Tibial artery (tissue), 4 donors: ENCODE measurements at places on chromosomes 3 and 15.
A peak's percentile ranks its signal among the peaks of the same experiment; 100 is the strongest.

DNA sequence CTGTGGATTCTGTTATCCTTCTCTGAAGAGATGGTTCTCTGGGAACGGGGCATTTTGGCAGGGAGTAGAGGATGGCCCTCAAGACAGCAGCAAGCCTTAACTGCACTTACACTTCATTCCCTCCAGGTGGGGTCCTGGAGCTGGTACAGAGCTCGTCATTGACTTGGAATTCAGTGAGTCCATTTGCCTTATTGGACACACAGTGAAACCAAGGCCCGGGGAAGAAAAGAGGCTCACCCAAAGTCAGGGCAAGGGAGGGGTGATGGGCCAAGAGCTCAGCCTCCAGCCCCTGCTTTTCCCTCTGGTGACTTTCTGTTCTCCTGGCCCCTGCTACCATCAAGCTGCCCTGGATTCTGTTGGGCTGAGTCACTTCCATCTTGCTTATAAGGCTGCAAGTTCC is 125.6 kb downstream of the ETFA start:
- H3K27ac ChIP-seq: no peak overlapping the region
- H3K4me3 ChIP-seq: no peak overlapping the region
- DNase-seq: no peak
- H3K27me3 ChIP-seq: peaks cover 62% of the 10 kb centered on the region

DNA sequence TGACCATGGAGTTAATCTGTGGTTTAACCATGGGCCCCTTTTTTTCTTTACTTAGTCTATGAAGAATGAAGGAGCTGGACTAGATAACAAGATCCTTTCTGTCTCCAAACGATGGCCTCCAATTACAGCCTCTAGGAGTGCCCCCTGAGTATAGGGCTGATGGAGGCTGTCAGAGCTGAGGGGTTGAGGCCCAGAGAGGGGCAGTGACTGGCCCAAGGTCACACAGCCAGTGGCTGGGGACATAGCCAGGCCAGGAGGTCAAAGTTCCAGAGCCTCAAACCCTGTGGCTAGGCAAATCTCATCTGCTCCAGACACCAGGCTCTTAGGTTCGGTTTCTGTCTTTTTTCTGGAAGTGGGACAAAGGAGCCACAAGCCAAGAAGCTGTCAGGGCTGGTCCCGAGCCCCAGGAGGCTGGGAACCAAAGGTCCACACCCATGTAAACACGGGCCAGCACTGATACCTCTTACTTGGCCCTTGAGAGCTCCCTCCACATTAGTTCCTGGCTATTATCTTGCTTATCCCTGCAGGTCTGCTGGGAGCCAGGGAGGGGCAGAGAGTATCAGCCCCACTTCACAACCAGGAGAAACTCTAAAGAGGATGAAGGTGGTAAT is 10.3 kb downstream of the RHOV start:
- H3K4me3 ChIP-seq: no peak overlapping the region
- no peaks in the 10 kb centered on the region for H3K36me3 ChIP-seq
- no peak overlapping the region for H3K27ac ChIP-seq
- H3K4me1 ChIP-seq: no peaks in the 10 kb centered on the region
- no peak for DNase-seq

- DNase-seq: no peak
- no peaks in the 10 kb centered on the region for H3K4me1 ChIP-seq
- no peak overlapping the region for H3K4me3 ChIP-seq
- no peaks in the 10 kb centered on the region for H3K36me3 ChIP-seq
- H3K27ac ChIP-seq: no peak overlapping the region
- no peaks in the 10 kb centered on the region for H3K27me3 ChIP-seq
Observed at GRCh38 chr3:158920371-158920770, 118.5 kb downstream of the MFSD1 start.

- H3K4me1 ChIP-seq: no peaks in the 10 kb centered on the region
- peak; percentile 41 for DNase-seq
- H3K4me3 ChIP-seq: peak overlapping the region; percentile 61
- H3K27me3 ChIP-seq: peaks cover 26% of the 10 kb centered on the region
Observed at GRCh38 chr3:139935866-139936817, 1.2 kb downstream of the CLSTN2 start.

- peak; percentile 80 for DNase-seq
- peaks cover 34% of the 10 kb centered on the region for H3K4me1 ChIP-seq
- H3K27ac ChIP-seq: peak overlapping the region; percentile 100
- no peaks in the 10 kb centered on the region for H3K36me3 ChIP-seq
- H3K4me3 ChIP-seq: peak overlapping the region; percentile 86
Observed at GRCh38 chr3:39154280-39155021, 1.1 kb upstream of the CSRNP1 start.
